ENCODE measurements at places on chromosomes 2 and 18.
A peak's percentile ranks its signal among the peaks of the same experiment; 100 is the strongest.

DNA sequence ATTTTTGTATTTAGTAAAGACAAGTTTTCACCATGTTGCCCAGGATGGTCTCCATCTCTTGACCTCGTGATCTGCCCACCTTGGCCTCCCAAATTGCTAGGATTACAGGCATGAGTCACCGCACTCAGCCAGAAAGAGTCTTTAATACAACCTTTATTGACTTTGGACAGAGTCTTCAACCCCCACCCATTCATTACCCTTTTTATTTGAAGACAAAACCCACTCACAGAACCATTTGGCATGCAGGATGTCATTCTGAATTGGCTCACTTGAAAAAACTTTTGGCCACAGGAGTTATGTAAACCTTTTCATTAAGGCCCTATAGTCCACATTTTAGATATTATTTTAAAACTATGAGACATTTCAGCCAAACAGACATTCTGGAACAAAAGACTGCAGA, 217.9 kb upstream of the RND3 start:
- H3K27me3 ChIP-seq = no peaks in the 10 kb centered on the region
- H3K27ac ChIP-seq = no peak overlapping the region

DNA sequence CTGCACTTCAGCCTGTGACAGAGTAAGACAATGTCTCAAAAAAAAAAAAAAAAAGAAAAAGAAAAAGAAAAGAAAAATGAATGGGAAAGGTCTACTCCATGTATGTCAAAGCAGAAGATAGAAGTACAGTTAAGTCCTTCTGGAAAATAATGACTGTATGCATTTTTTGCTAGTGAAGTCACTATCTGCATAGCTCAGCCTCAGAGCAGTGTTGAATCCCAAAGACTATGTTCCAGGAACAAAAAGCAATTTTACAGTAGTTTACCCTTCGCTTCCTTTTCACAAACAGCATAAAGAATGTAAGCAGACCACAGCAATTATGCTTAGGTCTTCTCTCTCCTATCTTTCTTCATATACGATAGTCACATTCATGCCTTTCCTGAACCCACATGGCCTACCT, 497.4 kb downstream of the CMPK2 start:
- no peak overlapping the region for H3K27ac ChIP-seq
- peaks cover 2% of the 10 kb centered on the region for H3K36me3 ChIP-seq
- no peak for DNase-seq
- H3K4me3 ChIP-seq = no peak overlapping the region
- H3K27me3 ChIP-seq = no peaks in the 10 kb centered on the region

DNA sequence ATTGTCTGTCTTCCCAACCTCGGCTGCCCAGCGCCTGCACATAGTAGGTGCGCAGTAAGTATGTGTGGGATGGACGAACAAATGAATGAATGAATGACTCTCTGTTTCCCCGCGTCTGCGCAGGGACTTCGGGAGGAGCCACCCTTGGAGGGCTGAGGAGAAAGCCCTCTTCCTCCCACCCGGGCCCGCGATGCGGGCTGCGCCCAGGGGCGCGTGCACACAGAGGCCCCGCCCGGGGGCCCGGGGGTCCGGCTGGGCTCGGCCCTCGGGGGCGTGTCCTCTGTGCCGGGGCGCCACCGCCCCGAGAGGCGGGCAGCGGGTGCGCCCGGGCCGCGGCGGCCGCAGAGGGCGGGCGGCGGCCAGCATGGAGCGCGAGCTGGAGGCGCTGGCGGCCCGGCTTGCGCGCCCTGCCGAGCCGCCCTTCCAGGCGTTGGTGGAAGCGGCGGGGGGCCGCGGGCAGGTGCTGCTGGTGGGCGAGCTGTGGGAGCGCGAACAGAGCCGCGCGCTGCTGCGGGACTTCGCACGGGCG, at the start of gene C2orf72:
TSS of gene C2orf72 (plus strand) at position 322 of the 529 bp plus-strand sequence. CDS start at position 365, 43 bp downstream.
- H3K4me1 ChIP-seq = no peaks in the 10 kb centered on the region
- H3K4me3 ChIP-seq = peak within 1 kb of the TSS; percentile 53
- H3K36me3 ChIP-seq = no peaks in the 10 kb centered on the region
- no peak within 1 kb of the TSS for H3K27ac ChIP-seq
- DNase-seq = no peak

- H3K27ac ChIP-seq = no peak overlapping the region
- no peaks in the 10 kb centered on the region for H3K4me1 ChIP-seq
- DNase-seq = no peak
- no peak overlapping the region for H3K4me3 ChIP-seq
- no peaks in the 10 kb centered on the region for H3K27me3 ChIP-seq
Observed at GRCh38 chr18:79556829-79557585, 122.6 kb upstream of the CTDP1 start.

GRCh38 chr2:105409717-105410116, 10.9 kb upstream of the FHL2 start:
- H3K4me1 ChIP-seq = peaks cover 11% of the 10 kb centered on the region
- no peaks in the 10 kb centered on the region for H3K36me3 ChIP-seq
- H3K27me3 ChIP-seq = peaks cover 73% of the 10 kb centered on the region
- H3K27ac ChIP-seq = no peak overlapping the region

- H3K27ac ChIP-seq = peak overlapping the region; percentile 63
- peaks cover 5% of the 10 kb centered on the region for H3K36me3 ChIP-seq
- no peaks in the 10 kb centered on the region for H3K27me3 ChIP-seq
- DNase-seq = no peak
- H3K4me1 ChIP-seq = peaks cover 74% of the 10 kb centered on the region
- H3K4me3 ChIP-seq = no peak overlapping the region
Observed at GRCh38 chr2:225009768-225010167, 32.5 kb downstream of the DOCK10 start.

DNA sequence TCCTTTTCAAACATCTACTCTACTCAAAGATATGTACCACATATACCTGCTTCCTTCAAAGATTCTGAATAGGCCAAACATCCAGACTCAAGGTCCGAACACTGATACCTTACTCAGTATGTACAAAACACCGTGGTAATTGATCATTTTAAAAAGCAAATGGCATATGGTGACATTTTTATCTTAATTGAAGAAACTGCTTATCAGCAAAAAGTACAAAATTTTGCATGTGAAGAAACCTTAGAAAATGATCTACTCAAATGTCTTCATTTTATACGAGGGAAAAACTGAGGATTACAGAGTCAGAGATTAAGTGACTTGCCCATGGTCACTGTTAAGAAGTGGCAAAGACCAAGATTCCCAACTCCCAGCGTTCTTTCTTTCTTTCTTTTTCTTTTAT, 133.0 kb downstream of the CACNB4 start:
- DNase-seq = no peak
- H3K27me3 ChIP-seq = peaks cover 10% of the 10 kb centered on the region
- H3K4me3 ChIP-seq = no peak overlapping the region
- no peak overlapping the region for H3K27ac ChIP-seq

DNA sequence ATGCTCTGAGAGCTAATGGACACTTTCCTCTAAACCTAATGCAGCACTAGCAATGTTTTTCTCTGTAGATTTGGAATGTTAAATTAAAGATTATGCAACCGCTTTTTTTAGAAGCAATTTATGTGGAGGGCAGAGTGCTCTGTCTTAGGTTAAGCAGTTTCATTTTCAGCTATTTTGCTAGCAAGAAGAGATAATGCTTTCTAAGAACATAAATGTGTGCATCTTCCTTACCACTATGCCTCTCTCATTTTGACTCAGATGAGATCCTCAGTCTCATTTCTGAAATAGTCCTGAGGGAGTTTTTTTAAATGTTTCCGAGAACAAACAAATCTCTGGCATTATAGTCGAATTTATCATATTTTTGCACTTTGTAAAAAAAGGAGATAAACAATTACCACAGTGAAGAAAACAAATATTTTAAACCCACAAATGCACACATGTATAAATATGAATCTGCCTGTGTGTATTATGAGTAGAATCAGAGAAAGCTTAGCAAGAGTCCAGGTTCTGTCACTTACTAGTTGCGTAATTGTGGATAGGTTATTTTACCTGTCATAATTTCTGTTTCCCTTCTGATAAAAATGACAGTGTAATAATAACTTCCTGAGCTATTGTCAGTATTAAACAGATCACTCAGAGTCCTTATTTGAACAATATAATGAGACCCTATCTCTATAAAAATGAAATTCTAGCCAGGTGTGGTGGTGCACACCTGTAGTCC, 207.7 kb upstream of the CRIM1 start:
- no peak overlapping the region for H3K4me3 ChIP-seq
- H3K27me3 ChIP-seq = no peaks in the 10 kb centered on the region
- H3K4me1 ChIP-seq = no peaks in the 10 kb centered on the region
- no peak overlapping the region for H3K27ac ChIP-seq

- H3K4me3 ChIP-seq = no peak overlapping the region
- H3K27ac ChIP-seq = no peak overlapping the region
- H3K27me3 ChIP-seq = no peaks in the 10 kb centered on the region
Observed at GRCh38 chr18:3993941-3994687, 461.0 kb downstream of the DLGAP1 start.

GRCh38 chr2:36993841-36994620, 27.7 kb upstream of the STRN start:
- DNase-seq = no peak
- no peaks in the 10 kb centered on the region for H3K27me3 ChIP-seq
- H3K4me1 ChIP-seq = no peaks in the 10 kb centered on the region
- no peak overlapping the region for H3K4me3 ChIP-seq

- H3K36me3 ChIP-seq = peaks cover 2% of the 10 kb centered on the region
- no peaks in the 10 kb centered on the region for H3K4me1 ChIP-seq
- no peak overlapping the region for H3K4me3 ChIP-seq
- H3K27ac ChIP-seq = no peak overlapping the region
Observed at GRCh38 chr2:41241325-41242000, 789.6 kb upstream of the SLC8A1 start.

Data from central memory CD8-positive, alpha-beta T cell (primary cell).